ENCODE measurements at places on chromosomes 13 and 19.
A peak's percentile ranks its signal among the peaks of the same experiment; 100 is the strongest.

DNA sequence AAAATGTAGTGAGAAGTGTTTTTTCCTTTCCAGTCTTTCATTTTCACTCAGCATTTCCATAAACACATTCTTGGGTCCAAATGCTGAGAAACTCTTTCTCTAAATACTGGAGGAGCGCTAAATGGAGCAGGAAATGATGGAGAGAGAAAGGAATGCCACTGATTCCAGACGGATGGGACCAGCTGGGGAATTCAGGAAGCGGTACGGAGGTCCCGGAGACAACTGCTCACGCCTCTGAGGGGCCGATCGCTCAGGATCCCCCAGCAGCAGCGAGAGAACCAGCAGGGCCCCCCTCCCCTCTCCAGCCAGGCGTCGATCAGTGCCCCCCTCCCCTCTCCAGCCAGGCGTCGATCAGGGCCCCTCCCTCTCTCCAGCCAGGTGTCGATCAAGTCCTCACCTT, 13.2 kb downstream of the RASA3 start:
- no peak for DNase-seq

- DNase-seq = peak; percentile 68
Measured at GRCh38 chr19:56066152-56067023, 54.7 kb downstream of the ZNF787 start.

- DNase-seq = no peak
Measured at GRCh38 chr19:30320466-30320865, 51.7 kb upstream of the ZNF536 start.

DNA sequence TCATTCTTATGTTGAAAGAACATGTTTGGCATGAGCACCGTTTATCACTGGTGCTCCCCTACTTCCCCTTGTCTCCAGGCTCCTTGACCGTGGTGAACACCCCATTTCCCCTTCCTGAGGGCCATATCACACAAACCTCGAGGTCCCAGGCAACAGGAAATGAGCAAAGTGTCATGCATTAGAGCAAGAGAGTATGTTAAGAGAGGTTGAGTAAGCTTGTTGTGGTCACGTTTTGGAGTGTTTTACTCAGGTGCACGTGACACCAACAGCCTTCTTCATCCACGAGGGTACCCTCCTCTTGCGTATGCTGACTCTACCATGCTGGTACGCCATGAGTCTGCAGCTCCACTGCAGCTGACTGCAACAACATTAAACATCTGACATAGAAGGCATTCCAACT, 482.2 kb upstream of the NBEA start:
- no peak for DNase-seq

GRCh38 chr19:2484178-2484937, 8.4 kb downstream of the GADD45B start:
- DNase-seq = no peak

- DNase-seq = no peak
Measured at GRCh38 chr19:38093587-38093986, 130.4 kb downstream of the DPF1 start.

DNA sequence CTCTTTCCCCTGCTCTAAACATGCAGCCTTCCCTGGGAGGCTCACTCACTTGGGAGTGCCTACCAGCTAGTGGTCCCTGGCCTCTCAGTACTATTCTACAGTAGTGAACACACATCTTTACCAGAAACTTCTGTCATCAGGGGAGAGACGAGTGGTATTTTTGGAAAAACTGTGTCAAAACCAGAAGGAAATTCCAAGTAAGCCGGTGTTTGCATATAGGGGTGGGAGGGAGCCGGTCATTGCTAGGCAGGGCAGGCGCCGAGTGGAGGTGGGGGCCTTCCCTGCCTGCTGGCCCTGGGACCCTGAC, 7.0 kb downstream of the RPS9 start:
- DNase-seq = no peak

GRCh38 chr13:110334841-110335490, 27.9 kb downstream of the COL4A2 start:
- no peak for DNase-seq

- DNase-seq = no peak
Measured at GRCh38 chr19:15249972-15250639, 17.9 kb upstream of the EPHX3 start.

DNA sequence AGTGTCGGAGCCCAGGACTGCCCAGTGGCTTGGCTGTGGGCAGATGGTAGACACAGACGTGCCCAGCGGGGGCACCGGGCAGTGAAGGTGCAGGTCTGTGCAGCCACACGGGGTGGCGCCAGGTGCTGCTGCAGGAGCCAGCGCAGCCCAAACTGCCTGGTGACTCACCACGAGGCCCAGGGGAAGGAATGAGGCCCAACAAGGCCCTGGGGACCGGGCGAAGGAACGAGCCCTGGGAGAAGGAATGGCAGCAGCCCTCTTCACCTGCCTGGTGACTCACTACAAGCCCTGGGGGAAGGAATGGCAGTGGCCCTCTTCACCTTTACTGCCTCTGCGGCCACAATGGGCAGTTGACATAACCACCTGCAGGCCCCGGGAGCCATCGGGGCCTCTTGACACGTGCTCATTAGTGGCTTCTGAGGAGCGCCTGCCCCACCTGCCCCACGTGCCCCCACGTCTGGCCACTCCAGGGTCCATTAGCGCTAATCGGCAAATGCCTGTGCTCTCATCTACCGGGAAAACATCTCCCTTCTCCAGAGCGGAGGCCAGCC, 9.3 kb downstream of the MED16 start:
- DNase-seq = no peak

GRCh38 chr19:55090564-55090963, 14.9 kb downstream of the EPS8L1 start:
- no peak for DNase-seq

- no peak for DNase-seq
Measured at GRCh38 chr13:43942286-43942685, 62.6 kb downstream of the LACC1 start.

GRCh38 chr19:1457031-1457739, 7.3 kb downstream of the APC2 start:
- no peak for DNase-seq

DNA sequence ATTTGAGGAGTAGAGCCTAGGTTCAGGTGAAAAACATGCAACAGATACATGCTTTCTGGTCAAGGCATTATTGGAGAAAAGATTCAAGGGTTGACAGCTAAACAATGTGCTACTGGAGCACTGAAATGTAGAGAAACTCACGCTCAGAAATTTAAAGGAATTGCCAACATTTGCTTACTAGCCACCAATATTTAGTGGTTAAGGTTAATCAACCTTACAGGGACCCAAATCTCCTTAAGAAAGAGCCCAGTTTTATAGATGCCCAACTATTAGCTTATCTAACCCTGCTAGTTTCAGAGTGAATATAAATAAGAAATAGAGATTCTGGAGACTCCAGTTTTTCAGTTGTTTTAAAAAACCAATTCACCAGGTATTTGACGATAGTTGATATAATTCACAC, 203.6 kb downstream of the DACH1 start:
- DNase-seq = no peak

DNA sequence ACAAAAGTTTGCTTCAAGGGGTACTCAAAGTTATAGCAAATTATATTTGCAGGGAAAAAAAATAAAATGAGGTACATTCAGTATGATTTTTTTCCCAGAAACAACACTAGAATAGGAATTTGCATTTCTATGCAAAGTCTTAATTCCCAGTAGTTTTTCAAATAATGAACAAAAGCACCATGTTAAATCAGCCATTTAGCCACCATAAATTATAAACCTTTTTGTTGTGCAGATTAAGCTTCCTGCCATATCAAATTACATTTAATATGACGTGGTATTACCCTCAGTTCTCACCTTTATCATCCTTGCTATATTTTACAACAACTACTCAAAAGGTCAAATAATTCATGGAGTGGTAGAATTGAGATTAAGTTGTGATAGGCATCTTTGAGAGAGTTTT, 136.6 kb upstream of the FRY start:
- DNase-seq = no peak

- no peak for DNase-seq
Measured at GRCh38 chr13:51501592-51502152, 48.8 kb upstream of the INTS6 start.

GRCh38 chr19:51059715-51060114, 5.2 kb downstream of the KLK13 start:
- DNase-seq = no peak

- no peak for DNase-seq
Measured at GRCh38 chr19:46776927-46777911, 11.2 kb downstream of the SLC1A5 start.

- DNase-seq = no peak
Measured at GRCh38 chr13:42369071-42369797, 97.3 kb downstream of the AKAP11 start.

- DNase-seq = no peak
Measured at GRCh38 chr13:24218977-24219376, 58.5 kb downstream of the SPATA13 start.

- no peak for DNase-seq
Measured at GRCh38 chr13:26957182-26957581, 196.6 kb upstream of the GPR12 start.

GRCh38 chr13:46577696-46578589, 25.0 kb downstream of the LRCH1 start:
- no peak for DNase-seq

DNA sequence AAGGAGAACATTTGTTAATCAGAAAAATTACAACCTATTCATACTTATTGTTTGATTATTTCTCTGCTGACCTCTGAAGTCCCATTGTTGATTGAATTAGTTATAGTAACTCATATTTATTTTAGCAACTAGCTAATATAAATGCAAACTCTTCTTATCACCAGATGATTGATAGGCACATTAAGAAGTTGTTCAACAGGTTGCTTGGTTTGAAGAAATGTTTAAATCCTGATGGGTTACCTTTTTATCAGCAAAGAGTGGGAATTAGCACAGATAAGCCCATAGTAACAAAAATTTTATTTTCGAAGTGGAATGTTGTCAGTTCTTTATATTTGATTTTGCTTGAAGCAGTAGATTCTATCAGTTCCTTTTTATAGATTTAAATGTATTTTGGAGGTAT, 44.4 kb downstream of the KLF5 start:
- no peak for DNase-seq

- no peak for DNase-seq
Measured at GRCh38 chr19:6797646-6798045, 25.1 kb downstream of the VAV1 start.

GRCh38 chr19:18051887-18052286, 34.8 kb downstream of the IL12RB1 start:
- DNase-seq = no peak

- DNase-seq = peak; percentile 64
Measured at GRCh38 chr19:42270346-42271044, 1.4 kb downstream of the CIC start.

DNA sequence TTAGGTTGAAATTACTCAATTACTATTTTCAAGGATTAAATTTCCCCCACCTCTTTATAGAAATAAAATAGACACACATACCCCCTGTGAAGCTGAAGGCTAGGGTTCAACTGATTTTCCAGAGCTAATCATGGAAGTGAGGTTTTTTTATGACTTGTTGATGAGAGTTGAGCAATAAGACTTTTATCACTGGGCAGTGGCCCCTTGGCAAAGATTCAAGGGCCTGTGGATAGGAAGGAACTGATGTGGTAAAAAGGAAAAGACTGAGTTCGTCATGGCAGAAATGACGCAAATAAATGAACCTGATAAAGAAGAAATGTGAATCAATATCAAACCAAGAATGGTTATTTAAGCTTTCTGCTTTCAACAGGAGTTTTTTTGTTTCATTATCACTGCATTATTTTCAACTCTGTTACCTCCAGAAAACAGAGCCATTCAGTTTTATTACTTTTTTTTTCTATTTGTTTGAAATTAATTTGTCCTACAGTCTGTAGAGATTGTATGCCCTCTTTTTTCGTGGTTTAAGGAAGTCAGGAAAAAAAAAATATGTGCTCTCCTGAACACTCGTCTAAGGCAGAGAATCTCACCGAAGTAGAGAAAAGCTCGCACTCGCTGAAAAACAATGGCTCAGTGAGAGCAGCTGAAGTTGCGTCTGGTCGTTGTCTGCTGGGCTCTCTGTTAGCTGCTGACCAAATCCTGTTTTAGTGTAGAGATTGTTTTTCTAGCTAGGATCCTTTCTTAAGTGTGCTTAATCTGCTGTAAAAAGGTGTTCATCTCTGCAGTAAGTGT, 38.9 kb downstream of the STOML3 start:
- DNase-seq = no peak

DNA sequence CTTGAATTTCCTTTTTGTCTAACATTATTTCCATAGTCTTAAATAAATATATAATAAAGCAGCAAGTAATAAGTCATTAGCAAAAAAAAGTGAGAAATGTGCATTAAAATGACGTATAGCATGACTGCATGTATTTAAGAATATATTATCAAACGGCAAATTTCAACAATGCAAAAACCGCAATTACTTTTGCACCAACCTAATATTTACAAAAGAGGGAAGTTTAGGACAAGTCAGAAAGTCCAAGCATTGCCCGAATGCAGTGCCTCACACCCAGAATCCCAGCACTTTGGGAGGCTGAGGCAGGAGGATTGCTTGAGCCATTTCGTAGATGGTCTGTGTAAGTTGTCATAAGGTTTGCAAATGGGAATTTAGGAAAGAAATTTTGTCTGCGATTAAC, 10.2 kb upstream of the NAXD start:
- no peak for DNase-seq

GRCh38 chr13:98112456-98112855, 30.4 kb upstream of the FARP1 start:
- DNase-seq = no peak

- peak; percentile 85 for DNase-seq
Measured at GRCh38 chr13:99432609-99433542, 68.4 kb upstream of the TM9SF2 start.

DNA sequence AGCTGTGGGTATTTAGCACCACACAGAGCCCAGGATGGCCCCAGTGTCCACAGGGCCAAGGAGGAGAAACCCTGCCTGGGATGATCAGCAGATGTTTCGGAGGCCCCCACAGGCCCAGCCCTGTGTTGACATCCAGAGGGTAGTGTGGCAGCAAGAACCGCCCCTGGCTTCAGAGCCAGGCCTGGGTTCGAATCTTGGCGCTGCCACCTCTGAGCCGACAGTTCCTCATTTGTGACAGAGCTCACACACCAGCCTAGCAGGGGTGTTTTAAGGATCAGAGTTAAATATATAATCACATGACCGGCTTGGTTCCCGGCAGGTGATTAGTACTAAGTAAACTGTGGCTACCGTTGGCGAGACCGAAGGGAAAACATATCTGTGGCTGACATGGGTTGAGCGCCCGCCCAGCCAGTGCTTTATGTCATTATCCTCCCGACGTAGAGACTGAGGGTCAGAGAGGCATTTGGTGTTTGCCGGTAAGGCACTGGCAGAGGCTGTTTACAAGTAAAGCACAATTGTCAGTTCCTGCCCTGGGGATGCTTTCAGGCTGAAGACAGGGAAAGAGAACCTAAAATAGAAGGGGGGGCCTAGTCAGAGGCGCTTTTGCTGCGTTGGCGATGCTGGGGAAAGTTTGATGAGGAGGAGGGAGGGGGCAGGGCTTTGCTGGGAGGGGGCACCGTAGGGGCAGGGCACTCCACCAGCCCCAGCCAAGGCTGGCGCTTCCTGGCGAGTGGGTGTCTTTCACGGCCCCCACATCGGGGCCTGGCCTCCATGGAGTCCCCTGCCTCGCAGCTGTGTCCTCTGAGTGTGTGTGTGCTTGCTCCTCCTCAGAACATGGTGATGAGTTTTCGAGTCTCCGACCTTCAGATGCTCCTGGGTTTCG, 4.8 kb downstream of the PIAS4 start:
- DNase-seq = no peak

GRCh38 chr19:41449079-41449864, 6.3 kb downstream of the ERICH4 start:
- DNase-seq = peak; percentile 70

- no peak for DNase-seq
Measured at GRCh38 chr19:12984143-12984627, 11.1 kb upstream of the NFIX start.

Measured in stimulated activated CD4-positive, alpha-beta T cell treated with anti-CD3 and anti-CD28 coated beads, Interleukin-4, amount 100 ng/mL, for 1 hour (primary cell).